Hematopoietic multipotent progenitor cell (in vitro differentiated cells): ENCODE measurements at places on chromosomes 7 and 10. TPM values are rescaled to one million over a fixed set of nuclear protein-coding genes. Genes with fewer than 3 reads are reported as not detected.
A peak's percentile ranks its signal among the peaks of the same experiment; 100 is the strongest.

Gene FOXP2
- under 0.01 TPM for total RNA-seq

Gene TAF6
- total RNA-seq, result 22.4 TPM

Gene BAIAP2L1
- total RNA-seq, result under 0.01 TPM

Gene KIAA1217
- not detected for total RNA-seq

Gene SPDYE17
- not detected for total RNA-seq

Gene PLCE1
- under 0.01 TPM for total RNA-seq

Gene CYP2E1
- total RNA-seq, result 0.81 TPM

Gene ASB15
- total RNA-seq, result under 0.01 TPM

Gene HOXA1
- 0.27 TPM for total RNA-seq

Gene DDC
- total RNA-seq, result not detected

Gene CRTAC1
- total RNA-seq, result not detected

Gene HDAC9
- 10.2 TPM for total RNA-seq

DNA sequence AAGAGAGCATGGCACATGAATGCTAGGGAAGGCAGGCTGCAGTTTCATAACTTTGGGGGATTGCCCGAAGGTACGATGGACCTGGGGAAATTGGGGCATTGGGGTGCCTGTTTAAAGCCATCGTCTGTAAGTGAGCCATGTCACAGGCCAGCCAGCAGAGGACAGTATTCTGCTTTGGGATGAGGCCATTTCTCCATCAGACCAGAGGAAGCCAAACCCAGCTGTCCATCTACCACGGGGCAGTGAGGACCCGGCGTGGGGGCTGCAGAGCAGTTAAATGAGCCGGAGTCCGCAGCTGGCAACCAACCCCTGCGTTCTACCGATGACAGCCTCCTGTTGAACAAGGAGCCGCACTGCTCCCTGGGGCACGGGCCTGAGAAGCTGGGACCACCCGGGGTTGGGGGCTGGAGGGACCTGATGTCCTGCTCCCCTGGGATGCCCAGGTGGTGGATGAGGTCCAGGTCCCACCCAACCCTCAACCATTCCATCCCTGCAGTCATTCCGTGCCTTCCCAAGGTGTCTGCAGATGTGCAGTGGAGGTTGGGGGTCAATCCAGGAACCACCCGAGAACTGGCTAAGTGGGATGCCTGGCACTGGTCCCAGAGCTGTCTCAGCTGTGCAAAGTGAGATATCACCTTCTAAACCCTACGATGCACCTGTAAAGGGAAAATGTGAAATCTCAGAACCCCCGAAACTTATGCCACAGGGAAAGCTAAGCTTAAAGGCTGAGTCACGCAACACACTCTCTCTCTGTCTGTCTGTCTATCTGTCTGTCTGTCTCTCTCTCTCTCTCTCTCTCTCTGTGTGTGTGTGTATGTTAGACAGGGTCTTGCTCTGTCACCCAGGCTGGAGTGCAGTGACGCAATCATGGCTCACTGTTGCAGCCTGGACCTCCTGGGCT is 12.1 kb upstream of the RHBDD2 start:
- DNase-seq, result peak; percentile 70

DNA sequence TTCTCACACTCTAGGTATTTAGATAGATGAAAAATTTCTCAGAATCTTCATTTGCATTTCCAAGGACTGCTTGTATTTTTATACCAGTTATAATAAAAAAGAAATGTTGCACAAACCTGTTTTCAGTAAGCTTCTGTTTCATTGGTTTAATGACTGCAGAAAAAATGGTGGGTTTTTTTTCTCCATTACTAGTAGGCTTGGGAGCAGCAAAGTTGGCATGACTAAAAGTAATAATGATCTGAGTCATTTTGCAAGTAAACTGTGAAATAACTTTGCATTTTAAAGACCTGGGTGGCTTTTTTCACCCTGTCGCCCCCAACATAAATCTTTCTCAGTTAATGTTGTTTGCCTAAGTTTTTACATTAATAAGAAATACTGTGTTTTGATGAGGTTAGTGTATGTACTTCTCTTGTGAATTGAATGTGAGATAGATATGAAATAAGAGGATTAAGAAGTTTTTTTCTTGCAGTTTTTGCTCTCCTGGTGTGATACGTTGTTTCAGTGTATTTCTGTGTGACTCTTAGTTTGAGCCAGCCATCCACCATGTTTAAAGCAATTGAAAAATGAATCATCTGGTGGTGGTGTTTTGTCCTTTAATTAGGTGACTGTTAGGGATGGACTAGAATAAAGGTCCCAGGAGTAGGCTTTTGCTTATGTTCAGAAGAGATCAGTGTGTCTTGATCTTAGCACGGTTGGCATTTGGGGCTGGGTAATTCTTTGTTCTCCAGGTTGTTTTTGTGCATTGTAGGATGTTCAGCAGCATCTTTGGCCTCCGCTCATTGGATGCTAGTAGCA is 1.8 kb downstream of the GNAI1 start:
- no peak for DNase-seq

DNA sequence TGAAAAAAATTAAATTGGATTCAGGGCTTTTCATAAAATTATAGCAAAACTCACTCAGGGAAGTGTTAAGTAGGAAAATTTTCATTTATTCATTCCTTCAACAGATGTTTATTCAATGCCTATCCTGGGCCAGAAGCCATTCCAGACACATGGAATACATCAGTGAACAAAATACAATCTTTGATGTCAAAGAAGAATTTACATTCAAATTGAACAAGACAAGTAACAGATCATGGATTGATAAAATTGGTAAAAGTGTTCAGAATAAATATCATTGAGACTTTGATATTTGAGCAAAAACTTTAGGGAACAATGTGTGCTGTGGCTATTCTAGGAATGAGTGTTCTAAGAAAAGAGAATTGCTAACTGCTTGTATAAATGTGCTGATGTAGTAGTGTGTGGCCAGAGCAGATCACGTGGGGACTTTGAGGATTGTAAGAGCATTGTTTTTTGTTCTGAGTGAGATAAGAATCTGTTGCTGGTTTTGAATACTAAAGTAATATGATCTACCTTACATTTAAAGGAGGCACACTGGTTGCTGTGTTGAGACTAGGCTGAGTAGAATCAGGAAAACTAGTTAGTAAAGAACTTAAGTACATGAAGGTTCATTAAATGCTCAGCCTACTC is 957.2 kb downstream of the PCDH15 start:
- no peak for DNase-seq

GRCh38 chr7:14868937-14869336 is 33.6 kb downstream of the DGKB start:
- no peak for DNase-seq

- DNase-seq, result no peak
Measured at GRCh38 chr7:140262242-140262903, 85.6 kb upstream of the KDM7A start.

- DNase-seq, result no peak
Measured at GRCh38 chr10:96642530-96642929, 55.7 kb upstream of the TM9SF3 start.

- DNase-seq, result no peak
Measured at GRCh38 chr7:69683002-69683401, 84.7 kb downstream of the AUTS2 start.

- DNase-seq, result no peak
Measured at GRCh38 chr7:26760501-26760900, 103.9 kb downstream of the SKAP2 start.

GRCh38 chr10:62243647-62243997 is 25.0 kb downstream of the RTKN2 start:
- no peak for DNase-seq

GRCh38 chr7:105808703-105809590 is 67.5 kb downstream of the ATXN7L1 start:
- DNase-seq, result peak; percentile 14

GRCh38 chr7:28847176-28847575 is 111.0 kb downstream of the TRIL start:
- no peak for DNase-seq

GRCh38 chr7:52876402-52876801 is 159.0 kb upstream of the POM121L12 start:
- DNase-seq, result no peak

- DNase-seq, result peak; percentile 66
Measured at GRCh38 chr7:27784399-27785053, 44.6 kb downstream of the TAX1BP1 start.

GRCh38 chr7:84231157-84231556 is 36.6 kb upstream of the SEMA3A start:
- no peak for DNase-seq

- DNase-seq, result no peak
Measured at GRCh38 chr7:31146030-31146429, 93.9 kb downstream of the ADCYAP1R1 start.

GRCh38 chr7:133807624-133808492 is 319.3 kb upstream of the LRGUK start:
- DNase-seq, result no peak

DNA sequence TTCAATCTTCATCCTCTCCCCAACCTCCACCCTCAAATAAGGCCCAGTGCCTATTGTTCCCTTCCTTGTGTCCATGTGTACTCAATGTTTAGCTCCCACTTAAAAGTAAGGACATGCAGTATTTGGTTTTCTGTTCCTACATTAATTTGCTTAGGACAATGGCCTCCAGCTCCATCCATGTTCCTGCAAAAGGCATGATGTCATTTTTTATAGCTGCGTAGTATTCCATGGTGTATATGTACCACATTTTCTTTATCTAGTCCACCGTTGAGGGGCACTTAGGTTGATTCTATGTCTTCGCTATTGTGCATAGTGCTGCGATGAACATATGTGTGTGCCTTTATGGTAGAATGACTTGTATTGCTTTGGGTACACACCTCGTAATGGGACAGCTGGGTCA is 7.2 kb upstream of the NEUROG3 start:
- no peak for DNase-seq

- no peak for DNase-seq
Measured at GRCh38 chr7:139660317-139661042, 117.3 kb downstream of the HIPK2 start.

- DNase-seq, result no peak
Measured at GRCh38 chr7:76016191-76016947, 22.0 kb upstream of the TMEM120A start.

DNA sequence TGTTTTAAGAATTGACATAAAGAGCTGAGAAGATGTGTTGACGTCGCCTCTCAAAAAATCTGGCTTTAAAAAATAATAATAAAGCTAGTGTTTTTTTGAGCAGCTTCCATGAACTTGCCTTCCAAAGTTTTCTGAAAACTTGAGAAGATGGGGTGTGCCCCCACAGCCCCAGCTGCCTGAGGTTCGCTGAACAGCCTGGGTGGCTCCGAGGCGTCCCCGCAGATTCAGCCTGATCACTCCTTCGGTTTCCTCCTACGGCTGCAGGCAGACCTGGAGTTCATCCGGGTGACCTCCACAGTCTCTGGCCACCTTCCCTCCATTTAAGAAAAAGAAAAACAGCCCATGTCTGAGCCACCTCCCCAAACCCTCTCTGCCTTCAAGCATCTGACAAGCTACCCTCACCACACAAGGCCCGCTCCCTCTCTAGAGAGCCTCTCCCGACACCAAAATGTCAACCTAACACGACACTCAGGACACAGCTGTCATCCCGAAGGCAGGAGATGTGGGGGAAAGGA is 177.8 kb downstream of the PTPRN2 start:
- DNase-seq, result no peak

DNA sequence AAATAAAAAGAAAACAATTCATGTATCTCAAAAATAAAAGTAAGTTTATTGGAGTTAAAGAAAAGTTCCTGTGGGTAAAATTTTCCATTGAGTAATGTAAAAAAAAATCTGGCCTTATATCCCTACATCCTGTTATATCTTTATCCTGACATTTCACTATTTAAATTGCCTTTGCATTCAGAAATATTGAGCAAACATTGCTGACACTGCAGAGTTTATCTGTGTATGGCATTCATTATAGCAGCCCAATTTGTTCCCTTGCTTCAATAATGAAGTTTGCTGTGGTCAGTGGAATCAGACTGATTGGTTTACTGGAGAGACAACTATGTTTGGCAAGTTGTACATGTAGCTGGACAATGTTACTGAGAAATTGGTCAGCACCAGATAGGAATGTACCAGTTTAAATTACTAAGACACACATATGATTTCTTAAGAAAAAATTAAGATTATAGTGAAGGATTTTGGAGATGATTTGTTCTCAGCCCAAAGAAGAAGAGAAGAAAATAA is 271.7 kb downstream of the ANKRD7 start:
- DNase-seq, result no peak

DNA sequence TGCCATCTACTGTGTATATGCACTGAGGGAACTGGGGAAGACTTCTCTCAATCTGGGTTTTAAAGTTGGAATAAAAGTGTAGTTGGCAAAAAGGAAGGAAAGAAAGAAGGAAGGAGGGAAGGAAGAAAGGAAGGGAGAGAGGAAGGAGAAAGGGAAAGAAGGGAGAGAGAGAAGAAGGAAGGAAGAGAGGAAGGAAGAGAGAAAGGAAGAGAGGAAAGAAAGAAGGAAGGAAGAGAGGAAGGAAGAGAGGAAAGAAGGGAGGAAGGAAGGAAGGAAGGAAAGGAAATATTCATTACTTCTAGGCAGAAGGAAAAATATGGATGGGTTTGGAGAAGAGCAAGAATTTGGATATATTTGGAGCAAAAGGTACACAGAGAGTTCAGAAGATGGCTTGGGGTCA is 343.6 kb upstream of the AUTS2 start:
- no peak for DNase-seq

- DNase-seq, result no peak
Measured at GRCh38 chr10:47256751-47257336, 43.2 kb upstream of the GDF10 start.

DNA sequence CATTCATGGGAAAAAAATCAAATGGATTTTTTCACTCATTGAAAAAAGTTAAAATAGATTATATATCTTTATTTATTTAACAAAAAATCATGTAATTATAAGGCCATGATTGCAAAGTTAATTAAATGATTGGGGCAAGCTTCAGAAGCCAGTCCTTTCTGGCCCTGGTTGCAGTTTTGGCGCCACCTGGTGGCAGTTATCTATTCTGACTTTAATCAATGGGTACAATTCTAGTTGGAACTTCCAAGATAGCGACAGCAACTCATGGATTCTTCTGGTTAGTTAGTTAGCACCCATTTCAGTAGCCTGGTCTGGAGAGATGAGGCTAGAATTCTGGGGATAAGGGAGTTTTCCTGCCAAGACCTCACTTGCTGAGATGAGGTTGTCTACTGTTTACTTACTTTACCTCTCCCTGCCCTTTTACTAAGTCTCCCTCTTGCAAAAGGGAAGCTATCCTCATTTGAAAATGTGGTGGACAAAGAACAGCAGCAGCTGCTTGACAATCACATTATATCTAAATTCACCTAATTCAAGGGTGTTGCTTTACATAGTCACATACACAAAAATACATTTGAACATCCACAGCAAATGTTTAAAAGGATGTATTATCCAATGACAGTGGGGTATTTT is 42.3 kb downstream of the NOC3L start:
- DNase-seq, result peak; percentile 37

- no peak for DNase-seq
Measured at GRCh38 chr10:60958892-60959601, 15.1 kb upstream of the RHOBTB1 start.

- DNase-seq, result peak; percentile 45
Measured at GRCh38 chr7:129376778-129377700, 57.2 kb upstream of the STRIP2 start.

DNA sequence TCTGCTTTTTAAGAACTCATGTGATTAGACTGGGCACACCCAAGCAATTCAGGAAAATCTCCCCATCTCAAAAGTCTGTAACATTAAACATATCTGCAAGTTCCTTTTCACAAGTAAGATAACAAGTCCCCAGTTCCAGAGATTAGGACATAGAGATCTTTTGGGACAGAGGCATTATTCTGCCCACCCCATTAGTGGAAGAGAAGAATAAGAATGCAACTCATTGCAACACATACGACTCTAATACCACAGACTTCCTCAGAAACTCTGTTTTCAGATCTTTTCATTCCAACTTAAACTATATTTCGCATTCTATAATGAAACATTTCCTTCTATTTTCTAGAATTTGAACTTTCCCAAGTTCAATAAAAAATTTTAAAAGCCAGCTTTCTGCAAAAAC is 137.7 kb downstream of the SEMA3C start:
- no peak for DNase-seq
